CD4-positive, alpha-beta T cell treated with Interleukin-4 for 1 hour (primary cell): ENCODE measurements at places on chromosomes 2 and 18.

- no peak for DNase-seq
These were observed 196.5 kb downstream of the TWIST2 start for GRCh38 chr2:239044336-239044735.

DNA sequence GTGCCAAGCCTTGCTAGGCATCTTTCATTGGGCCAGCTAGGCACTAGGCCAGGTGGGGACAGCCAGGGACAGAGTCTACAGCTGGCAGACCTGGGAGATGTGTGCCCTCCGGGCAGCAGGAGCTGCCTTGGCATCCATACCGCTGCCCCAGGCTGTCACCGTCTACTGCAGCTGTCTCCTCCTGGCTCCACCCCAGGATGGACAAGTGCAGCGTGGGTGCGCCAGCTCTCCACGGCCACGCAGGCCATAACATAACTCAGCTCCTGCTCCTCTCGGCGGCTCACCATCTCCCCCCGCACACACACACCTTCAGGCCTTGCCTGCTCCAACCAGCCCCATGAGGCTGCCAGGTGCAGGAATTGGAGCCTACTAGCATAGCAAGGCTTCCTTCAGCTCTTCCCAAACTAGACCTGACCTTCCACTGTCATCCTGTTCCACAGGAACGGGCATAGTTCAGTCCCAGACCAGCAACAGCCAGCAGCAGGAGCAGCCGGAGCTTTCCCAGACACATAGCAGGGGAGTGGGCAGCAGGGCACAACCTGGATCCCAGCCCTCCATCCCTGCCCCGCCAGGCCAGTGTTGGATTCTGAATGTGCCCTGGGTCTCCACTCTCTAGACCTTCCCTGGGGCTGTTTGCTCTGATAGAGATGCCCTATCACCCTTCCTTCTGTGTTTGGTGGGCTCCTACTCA, 2.5 kb upstream of the ADRA2B start:
- no peak for DNase-seq

DNA sequence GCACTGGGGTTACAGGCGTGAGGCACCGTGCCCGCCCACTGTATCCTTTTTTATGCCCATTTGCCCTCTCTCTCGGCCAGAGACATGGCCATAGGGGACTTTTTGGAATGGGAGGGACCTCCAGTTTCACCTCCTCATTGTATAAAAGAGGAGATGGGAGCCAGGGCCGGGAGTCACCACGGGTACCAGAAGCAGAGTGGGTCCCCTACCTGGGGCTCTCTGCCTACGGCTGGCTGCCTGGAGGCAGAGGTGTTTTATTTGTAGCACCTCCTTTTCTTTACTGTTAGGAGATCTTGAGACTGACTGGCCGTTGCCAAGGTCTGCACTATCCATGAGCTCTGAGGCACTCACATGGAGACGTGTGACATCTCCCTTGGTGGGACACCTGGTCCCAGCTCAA, 162.8 kb downstream of the LDLRAD4 start:
- no peak for DNase-seq

- DNase-seq, result no peak
These were observed 163.4 kb upstream of the BCL2L11 start for GRCh38 chr2:110957293-110957692.

- DNase-seq, result no peak
These were observed 42.0 kb downstream of the TMEM182 start for GRCh38 chr2:102803897-102804217.

DNA sequence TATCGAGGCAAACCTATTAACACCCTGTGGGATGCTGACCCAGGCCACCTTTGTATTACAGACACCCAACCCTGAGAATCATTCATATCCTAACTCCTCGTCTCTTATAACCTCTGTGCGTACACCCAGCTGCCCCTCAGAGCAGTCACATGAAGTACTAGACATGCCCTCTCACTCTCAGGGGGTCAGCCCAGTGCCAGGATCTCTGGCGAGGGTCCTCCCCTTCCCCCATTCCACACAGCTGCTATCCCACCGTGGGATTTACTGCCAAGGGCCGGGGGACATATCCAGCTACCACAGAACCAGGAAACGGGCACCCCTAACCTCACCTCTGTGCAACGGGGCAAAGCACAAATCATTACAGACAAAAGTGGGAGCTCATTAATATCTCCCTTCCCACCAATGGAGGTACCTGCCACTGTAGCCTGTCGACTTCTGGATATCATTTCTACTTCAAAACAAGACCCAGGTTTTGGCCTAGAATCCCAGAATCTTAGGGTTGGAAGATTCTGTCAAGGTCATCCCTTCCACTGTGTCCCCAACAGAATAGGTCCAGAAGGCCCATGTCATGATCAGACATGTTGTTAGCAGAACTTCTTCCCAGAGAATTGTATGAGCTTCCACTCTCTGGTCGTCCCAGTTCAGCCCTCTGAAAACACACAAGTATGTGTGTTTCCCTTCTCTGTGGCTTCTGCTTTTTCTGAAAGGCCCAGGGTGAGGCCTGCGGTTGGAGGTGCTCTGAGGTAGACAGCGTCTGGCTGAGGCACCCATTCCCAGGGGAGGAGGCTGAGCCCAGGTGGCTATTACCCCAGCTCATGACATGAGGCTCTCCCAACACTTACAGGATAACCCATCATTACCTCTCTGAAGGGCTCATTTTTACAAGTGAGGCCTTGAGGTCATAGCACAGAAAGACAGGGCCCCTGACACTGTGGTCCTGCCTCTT, 1.7 kb downstream of the TMBIM1 start:
- peak; percentile 88 for DNase-seq

- peak; percentile 27 for DNase-seq
These were observed 755 bp downstream of the SPAST start for GRCh38 chr2:32064021-32064601.

GRCh38 chr2:126602334-126602733, 53.6 kb upstream of the GYPC start:
- no peak for DNase-seq

- no peak for DNase-seq
These were observed 67.1 kb downstream of the ITGB1BP1 start for GRCh38 chr2:9356261-9356660.

DNA sequence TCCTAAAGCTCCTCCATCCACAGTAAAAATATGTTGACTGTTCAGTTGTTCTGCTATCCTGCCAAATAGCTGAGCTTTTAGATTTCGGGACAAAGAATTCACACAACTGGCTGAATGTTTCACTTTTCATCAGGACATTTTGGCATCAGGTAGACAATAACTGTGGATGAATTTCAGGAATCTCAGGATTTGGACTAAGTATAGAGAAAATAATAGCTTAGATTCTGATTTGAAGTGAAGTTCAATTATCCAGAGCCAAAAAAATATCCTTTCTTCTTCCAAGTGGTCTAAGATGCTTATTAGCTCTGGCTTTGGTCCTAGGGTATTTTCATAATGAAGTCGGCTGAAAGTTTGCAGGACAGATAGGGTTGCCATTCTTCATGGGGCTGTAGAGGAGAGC, 16.1 kb downstream of the KCNE4 start:
- no peak for DNase-seq

DNA sequence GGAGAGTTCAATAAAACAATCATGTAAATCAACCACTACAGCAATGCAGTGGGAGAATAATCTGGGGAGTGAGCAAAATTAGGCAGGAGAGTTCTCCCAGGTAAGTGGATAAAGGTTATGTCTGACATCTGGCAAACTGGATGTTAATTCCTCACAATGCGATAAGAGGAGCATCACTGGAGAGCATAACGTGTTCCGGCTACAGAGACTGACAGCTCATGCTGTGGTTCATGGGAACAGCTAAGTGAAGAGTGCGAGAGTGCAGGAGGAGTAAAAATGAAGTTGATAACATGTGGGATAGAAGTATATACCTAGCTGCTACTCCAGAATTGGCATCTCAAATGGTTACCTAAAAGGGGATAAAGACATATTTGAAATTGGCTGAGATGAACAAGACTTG, 153.2 kb downstream of the LTBP1 start:
- no peak for DNase-seq

- DNase-seq, result no peak
These were observed 46.8 kb downstream of the ATOH8 start for GRCh38 chr2:85800586-85800985.

GRCh38 chr2:98658816-98659490, 50.6 kb downstream of the UNC50 start:
- DNase-seq, result no peak

GRCh38 chr2:65586516-65586915, 154.1 kb upstream of the SPRED2 start:
- no peak for DNase-seq

DNA sequence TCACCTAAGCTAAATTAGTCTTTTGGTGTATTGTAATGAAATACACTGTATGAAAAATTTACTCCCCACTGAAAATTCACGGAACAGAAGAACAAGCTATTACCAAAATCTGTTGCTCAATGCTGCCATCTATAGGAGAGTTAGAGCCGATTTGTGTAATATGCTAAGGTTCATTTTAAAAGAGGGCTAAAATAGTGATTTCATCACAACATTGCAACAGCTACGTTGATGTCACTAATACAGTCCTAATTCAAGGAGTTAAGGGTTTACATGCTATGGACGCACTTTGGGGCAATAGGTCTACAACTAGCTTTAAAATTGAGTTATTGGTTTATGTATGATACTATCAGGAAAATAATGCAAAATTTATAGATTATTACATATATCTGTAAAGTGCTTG, 3.0 kb upstream of the IRS1 start:
- peak; percentile 80 for DNase-seq
